ENCODE measurements at places on chromosomes 7 and 10. TPM values are rescaled to one million over a fixed set of nuclear protein-coding genes. Genes with fewer than 3 reads are reported as not detected.

The OR13A1 gene
- not detected for total RNA-seq

GRCh38 chr7:142874837-142875236 is 10.7 kb downstream of the TRPV6 start:
- no peak for DNase-seq

The SLC18A2 gene
- not detected for total RNA-seq

GRCh38 chr7:46934198-46934825 is 647.6 kb downstream of the TNS3 start:
- peak; percentile 43 for DNase-seq

DNA sequence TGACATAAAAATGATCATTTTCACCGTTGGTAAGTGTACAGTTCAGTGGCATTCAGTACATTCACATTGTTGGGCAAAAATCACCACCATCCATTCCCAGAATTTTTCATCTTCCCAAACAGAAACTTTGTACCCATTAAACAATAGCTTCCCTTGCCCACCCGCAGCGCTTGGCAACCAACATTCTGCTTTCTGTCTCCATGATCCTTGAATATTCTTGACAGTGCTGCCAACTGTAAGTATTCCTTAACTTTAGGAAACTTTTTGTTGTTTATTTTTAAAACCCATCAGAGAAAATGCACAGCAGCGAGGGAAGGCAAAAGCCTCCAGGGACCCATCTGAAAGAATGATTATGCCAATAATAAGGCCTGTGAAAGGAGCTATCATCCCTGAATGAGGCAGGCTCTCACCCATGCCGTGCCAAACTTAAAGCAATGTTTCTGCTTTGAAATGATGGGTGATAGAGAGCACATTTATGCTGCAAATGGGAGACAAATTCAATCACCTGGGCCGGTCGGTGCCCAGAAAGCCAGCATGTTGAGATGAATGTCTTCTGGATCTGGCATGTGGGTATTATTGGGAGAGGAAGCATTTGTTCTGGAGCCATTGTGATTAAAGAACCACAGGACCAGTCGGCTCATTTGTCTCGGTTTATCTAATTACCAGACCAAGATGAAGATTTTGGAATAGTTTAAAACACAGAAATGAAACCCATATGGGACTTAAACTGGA is 202.1 kb upstream of the NPVF start:
- DNase-seq, result no peak

The TDRD1 gene
- not detected for total RNA-seq

DNA sequence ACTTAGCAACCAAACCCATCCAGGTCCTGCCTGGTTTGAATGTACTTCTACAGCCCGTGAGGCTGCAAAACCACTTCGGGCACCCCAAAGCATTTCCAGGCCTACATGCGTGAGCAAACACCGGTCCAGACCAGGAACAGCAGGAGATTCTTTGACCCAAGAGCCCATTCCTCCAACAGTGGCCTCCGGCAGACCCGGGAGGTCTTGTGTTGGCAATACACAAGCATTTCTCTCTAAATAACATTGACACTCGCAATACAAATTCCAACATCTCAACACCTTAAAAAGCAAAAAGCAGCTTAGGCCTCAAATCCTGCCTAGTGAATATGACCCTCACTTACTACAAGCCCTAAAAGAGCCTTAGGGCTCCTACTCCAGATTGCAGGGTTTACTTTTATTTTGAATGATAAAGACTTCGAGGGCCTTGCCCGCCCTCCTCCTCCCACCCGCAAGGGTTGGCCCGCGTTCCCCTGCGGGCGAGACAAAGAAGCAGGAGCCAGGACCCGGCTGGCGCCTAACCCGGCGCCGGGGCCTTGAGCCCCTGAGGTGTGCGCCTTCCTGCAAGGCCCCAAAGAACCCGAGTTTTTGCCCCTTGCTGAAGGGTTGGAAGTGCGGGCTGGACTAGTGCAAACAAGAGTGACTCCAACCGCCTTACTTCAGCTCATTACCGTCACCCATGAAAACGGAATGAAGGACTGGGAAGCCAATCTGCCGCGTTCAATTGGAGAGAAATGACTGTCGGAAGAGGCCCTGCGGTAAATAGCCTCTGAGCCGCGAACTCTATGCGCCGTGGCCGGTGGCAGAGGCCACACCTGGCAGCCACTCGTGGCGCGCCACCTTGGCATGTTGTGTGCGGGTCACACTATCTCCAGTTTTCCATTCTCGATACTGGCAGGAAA is 3.4 kb upstream of the DLX6 start:
- DNase-seq, result no peak

- peak; percentile 30 for DNase-seq
These were observed 1249.6 kb downstream of the TYW1 start for GRCh38 chr7:68246189-68246633.

GRCh38 chr7:149443523-149443922 is 17.3 kb downstream of the ZNF777 start:
- no peak for DNase-seq

DNA sequence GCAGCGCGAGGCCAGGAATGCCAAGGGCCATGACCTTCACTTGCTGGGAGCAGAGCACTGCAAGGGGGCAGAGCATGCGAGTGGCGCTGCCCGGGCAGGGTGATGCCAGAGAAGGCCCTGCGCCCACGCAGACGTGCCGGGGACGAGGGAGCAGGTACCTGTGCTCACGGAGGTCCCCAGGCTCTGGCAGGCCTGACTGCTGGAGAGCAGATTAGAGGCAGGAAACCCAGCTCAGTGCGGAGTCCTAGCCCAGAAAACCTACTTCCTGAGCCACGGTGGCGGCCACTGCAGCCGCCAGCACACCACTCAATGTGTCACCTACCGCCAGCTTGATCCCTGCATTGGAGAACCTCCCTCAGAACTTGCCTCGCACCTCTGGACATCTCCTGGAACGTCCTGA is 148.4 kb downstream of the MAD1L1 start:
- no peak for DNase-seq

- DNase-seq, result no peak
These were observed 173.9 kb upstream of the SLC25A13 start for GRCh38 chr7:96495751-96496216.

- no peak for DNase-seq
These were observed 103.8 kb downstream of the HTR5A start for GRCh38 chr7:155173905-155174304.

GRCh38 chr10:103145860-103146466 is 47.1 kb downstream of the NT5C2 start:
- DNase-seq, result peak; percentile 74

GRCh38 chr10:52280051-52280450 is 34.0 kb upstream of the DKK1 start:
- DNase-seq, result no peak

- peak; percentile 55 for DNase-seq
These were observed 161.2 kb upstream of the FAM3C start for GRCh38 chr7:121557034-121557892.

The TMEM213 gene
- not detected for total RNA-seq

DNA sequence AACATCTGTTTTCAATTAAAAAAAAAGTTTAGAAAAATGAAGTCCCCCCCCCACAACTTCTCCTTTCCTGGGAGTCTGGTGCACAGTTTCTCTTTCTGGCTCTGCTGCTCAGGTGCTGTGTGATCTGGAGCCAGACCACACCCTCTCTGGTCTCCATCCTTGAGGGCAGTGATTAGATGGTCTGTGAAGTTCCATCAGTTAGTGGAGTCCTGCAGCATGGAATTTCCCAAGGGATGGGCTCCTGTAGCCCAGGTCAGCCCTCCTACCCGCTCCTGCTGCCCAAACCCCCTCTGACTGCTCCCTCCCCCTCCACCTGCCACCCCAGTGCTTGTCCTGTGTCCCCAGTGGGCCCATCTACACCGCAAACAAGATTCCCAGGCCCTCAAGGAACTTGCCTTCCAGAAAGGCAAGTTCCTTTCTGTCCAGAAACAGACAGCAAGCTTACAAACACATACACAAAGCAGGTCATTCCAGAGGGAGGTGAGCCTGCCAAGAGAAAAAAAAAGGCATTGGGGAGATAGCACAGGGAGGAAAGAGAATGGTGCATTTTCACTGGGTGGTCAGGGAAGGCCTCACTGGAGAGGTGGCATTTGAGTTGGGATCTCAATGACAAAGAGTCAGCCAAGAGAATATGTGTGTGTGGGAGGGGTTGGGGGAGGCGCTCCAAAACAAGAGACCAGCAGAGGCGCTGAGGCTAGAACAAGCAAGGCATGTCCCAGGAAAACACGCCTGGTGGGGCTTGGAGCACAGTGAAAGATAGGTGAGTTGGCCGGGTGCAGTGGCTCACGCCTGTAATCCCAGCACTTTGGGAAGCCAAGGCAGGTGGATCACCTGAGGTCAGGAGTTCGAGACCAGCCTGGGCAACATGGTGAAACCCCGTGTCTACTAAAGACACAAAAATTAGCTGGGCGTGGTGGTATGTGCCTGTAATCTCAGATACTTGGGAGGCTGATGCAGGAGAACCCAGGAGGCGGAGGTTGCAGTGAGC is 49.5 kb upstream of the SLC29A3 start:
- peak; percentile 26 for DNase-seq

- peak; percentile 18 for DNase-seq
These were observed 49.5 kb upstream of the PPP2R2D start for GRCh38 chr10:131851346-131851745.

GRCh38 chr10:93806903-93807302 is 49.2 kb downstream of the LGI1 start:
- DNase-seq, result peak; percentile 29

DNA sequence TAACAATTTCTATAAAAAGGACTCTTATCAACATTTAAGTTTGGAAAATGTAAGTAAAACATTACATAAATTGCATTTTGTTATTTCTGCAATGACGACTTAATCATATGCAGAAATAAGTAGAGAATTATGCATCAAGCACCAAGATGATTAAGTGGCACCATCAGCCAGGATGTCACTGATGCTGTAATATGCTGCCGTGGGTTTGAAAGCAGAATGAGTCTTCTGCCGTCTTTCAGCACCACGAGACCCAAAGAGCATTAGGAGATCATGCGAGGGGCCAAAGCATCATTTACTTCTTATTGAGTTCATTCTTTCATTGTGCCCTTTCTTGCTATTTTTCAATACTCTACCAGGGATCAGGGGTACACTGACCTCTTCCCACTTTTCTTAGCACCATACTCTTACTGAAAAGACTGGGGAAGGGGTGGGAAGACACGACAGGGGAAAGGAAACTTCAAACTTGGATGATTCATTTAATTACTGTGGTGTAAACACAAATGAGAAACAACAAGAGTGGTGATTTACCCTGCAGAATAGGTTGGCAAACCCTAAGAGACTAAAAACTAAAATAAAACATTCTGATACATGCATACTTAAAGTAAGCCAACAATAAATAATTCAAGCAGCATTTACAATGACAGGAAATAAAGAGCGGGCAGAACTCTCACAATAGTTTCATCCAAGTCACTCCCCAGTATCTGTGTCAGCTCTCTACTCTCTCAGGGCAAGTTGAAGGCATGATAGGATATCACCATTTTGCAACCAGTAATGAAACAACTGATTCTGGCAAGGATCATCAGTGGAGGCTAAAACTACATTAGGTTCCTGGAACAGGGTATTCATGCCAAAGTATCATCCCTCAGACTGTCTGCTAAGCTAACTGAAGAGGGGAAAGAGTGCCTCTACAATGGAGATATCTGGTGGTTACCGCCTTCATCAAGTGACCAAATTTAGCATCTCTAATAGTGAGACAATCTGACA is 70.8 kb downstream of the CUL2 start:
- no peak for DNase-seq

DNA sequence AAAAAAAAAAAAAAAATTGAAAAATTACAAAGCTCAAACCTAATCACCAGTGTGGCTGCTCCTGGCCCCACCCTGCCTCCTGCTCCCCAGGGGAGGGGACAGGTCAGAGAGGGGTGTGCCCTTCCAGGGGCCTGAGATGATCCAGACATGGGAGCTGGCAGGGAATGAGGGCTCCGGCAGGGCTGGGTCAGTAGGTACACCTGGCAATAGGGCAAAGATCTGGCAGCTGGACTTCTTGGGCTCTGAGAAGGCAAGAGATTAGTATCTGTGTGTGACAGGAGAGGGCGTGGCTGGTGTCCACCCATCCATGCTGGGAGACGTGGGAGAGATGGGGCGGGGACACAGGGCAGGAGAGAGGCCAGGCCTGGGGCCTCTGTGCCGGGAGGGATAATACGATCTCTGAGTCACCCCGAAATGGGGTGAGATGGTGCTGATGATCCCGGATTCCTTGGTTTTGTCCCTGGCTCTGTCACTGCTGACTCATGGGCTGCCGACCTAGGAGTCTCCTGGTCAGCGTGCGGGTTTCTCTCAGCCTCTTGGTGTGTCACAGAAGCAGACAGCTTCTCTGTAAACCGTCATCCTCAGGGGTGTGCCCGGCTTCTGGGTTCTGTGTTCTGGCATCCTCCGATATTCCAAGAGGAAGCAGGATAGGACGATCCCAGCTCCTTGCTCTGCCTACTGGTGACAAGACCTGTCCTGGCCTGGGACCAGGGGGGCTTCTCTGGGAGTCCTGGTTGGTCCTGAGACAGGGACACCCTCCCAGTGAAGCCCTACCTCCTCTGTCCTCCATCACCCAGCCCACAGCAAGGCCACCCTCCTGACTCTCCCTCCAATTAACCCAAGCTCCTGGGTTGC is 8.2 kb upstream of the CLDN4 start:
- DNase-seq, result peak; percentile 100

DNA sequence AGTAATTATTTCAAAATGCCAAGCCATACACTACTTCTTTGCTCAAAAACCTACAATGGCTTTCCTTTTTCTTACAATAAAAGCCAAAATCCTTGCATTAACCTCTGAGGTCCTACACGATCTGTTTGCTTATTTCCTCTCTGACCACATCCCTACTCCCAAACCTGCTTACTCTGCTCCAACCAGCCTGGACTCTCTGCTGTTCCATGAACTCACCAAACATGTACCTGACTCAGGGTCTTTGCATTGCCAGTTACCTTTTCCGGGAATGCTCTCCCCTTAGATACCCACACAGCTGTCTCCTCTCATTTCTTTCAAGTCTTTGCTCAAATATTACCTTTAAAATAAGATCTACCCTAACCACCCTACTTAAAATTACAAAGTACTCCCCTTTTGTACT is 2.3 kb downstream of the ABCB4 start:
- no peak for DNase-seq

GRCh38 chr10:72274730-72275350 is 1.1 kb downstream of the DDIT4 start:
- peak; percentile 44 for DNase-seq

DNA sequence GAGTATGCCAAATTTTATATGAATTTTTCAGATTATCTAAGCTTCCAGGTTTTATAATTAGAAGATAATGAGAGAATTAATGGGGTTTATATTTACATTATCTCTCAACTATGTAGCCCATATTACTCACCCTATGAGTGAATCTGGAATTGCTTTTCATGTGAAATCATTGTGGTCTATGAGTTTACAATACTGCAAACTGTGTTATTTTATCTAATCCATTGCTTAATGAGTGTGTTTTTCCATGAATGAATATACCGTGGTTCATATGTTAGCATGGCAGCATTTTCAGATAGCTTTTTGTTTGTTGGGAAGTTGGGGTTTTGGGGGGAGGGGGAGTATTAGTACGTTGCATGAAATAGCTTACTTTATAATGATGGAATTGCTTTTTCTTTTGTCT is 44.5 kb downstream of the FGFBP3 start:
- no peak for DNase-seq

GRCh38 chr7:36115448-36116321 is 37.4 kb upstream of the EEPD1 start:
- DNase-seq, result peak; percentile 99

GRCh38 chr7:105822806-105823205 is 53.6 kb downstream of the ATXN7L1 start:
- DNase-seq, result no peak
